ENCODE measurements at places on chromosomes 5 and 9.

- DNase-seq, result no peak
Measured at GRCh38 chr5:148620696-148621095, 33.6 kb downstream of the HTR4 start.

- no peak for DNase-seq
Measured at GRCh38 chr9:70603020-70603411, 188.6 kb upstream of the KLF9 start.

DNA sequence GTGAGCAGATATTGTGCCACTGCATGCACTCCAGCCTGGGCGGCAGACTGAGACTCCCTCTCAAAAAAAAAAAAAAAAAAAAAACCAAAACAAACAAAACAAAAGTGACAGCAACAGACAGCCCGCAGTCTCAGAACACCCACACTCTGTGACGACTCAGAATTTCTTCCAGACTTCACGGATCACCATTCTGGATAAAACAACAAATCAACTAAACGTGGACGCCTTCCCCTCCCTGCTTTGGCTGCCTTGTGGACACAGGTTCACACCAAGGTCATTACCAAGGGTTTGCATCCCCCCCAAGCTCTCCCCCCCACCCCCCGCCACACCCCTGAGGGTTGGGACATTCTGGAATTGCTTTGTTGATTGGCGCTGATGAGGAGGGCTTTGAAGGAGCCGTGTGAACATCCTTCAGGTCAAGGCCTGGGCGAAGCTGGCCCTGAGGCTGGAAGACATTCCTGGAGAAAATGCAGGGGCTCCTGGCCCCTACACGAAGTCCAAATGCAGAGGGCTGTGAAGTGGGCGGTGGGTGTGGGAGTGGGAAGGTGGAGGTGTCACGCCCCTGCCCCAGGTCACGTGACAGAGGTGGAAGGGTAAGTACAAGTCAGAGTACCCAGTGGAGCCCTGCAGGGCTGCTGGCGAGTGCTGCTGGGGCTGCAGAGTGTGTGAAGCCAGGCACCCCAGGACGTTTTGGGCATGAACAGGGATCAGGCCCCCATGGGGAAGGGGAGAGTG, 10.1 kb downstream of the LCN10 start:
- no peak for DNase-seq

DNA sequence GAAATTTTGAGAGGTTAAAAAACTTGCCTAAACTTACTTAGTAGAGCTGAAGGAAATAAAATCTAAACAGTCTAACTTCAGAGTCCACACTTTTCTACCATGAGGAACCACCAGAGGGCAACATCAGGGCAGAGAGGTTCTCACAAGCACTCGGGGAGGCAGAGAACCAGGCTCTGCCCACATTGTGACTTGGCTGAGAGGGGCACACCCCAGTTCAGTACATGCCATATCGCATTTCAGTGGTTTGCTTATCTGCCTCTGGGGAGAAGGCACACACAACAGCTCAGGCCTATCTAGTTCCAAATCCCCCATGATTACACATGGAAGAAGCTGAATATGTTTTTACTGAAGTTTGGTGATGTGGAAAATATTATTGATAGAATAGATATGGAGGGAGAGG, 49.2 kb downstream of the EQTN start:
- peak; percentile 12 for DNase-seq

DNA sequence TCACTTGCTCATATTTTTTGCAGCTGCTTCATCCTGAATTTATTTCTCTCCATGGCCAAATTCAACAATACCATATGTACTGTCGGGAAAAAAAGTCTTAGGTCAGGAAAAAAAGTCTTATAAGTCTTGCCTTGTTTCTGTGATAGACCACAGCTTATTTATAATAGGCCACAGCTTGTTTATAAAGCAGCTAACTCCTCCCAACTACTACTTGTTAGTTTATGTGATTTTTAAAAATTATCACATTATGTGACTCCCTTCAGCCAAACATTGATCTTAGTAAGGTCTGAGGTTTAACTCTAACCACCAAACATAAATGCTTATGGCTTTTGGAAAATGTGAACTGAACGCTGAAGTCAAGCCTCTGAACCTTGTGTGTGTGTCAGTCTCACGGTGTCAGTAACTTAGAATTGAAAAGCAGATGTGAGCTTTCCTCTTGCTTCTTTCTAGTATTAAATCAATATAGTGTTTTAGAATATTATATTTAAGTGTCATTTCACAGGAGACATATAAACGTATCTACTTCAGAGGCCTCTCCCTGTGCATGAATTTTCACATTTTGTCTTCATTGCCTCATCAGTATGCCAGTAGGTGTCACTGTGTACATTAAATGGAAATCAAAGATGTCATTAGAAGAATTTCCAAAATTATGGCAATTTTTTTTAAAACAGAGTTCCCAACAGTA, 51.3 kb downstream of the SNX24 start:
- DNase-seq, result no peak

GRCh38 chr5:159489779-159490178, 159.5 kb upstream of the IL12B start:
- no peak for DNase-seq

DNA sequence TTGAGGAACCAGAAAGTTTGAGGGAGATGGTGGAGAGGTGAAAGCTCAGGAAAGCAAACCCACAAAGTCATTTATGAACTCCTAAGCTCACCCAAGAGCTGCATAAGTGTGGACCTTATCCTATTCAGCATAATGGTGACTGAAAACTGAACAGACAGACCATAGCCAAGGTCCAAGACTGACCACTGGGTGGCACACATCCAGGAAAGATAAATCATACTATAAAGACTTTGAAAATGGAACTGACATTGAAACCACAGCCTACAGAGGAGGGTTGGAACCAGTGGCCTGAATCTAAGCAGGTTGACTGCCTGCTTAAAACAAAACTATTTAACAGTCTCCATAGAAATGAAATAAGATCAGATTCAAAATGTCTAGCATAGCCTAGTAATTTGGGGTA, 121.0 kb upstream of the RGS7BP start:
- DNase-seq, result no peak

- DNase-seq, result no peak
Measured at GRCh38 chr5:133938929-133939328, 29.5 kb downstream of the C5orf15 start.

DNA sequence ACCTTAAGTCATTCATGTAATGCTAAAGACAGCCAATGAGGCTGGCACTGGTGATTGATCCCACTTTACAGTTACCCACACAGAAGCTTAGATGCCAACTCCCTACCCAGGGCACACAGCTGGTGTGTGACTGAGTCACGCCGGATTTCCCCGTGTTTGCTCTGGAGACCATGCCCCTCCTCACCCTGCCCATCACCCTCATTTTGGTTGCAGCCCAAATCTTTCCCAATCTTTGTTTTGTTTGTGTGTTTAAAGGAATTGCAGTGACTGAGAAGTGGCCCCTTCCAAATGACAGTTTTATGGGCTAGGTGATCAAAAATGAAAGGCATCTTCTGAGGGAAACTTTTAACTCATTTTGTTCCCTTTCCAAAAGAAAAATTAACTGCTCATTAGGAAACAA, 10.9 kb downstream of the FBXL7 start:
- no peak for DNase-seq

DNA sequence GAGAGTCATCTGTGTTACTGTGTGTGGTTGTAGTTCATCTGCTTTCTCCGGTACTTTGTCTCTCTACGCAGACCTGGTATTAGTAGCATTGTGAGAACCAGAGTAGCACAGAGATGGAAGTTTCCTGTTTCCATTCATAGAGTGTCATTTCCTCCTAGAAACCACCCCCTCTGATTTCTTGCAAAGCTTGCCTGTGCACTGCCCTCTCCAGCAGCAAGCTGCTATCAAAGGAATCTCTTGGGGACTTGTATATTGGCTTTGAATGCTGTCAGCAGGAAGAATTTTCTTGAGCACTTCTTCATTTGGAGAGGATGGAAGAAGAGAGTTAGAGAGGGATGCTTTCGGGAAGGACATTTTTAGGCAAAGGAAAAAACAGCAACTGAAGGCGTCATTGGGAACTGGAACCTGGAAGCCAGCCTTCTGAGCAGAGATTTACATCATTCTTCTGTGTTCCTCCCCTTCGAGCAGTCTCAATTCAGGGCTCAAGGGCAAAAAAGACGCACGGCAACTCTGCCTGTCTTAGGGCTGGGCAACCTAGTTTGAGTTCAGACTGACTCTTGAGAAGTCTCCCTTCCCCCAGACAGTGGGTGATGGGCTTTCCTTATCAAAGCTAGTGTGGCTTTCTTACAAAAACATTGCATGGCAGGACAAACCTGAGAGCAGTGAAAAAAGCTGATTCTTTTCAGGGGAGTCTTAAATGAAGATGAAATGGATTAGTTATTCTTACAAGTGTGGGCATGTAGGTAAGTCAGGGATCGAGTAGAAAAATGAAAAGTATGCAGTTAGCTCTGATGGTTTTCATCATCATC, 226.3 kb downstream of the AOPEP start:
- no peak for DNase-seq

GRCh38 chr5:136364307-136364706, 1.0 kb downstream of the TRPC7 start:
- no peak for DNase-seq

GRCh38 chr5:83485842-83486241, 14.3 kb downstream of the VCAN start:
- no peak for DNase-seq

GRCh38 chr5:179668391-179668790, 12.4 kb downstream of the CBY3 start:
- no peak for DNase-seq

- no peak for DNase-seq
Measured at GRCh38 chr5:156981481-156981880, 18.5 kb upstream of the TIMD4 start.

DNA sequence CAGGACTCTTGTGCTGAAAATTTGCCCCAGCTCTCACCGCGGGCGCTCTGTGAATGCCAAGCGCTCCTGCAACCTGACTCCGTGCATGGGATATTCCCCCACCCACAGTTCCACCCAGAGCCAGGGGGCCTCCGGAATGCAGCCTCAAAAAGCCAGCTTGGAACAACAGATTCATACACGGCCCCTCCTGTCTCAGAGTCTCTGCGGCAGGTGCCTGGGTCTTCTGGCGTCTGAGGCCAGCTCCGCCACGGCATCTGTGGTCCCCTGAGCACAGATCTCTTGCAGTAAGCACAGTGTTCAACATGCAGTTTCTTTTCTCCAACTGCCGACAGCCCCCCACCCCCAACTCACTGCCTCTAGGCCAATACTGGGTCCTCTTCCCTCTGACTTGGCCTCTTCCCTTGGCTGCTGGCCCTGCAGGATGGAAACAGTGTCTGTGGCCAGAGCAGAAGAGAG, 355.7 kb upstream of the IRX2 start:
- DNase-seq, result no peak

- no peak for DNase-seq
Measured at GRCh38 chr5:178293400-178293799, 60.8 kb upstream of the PHYKPL start.

Data from SW 1271 (cell line).